ENCODE measurements at places on chromosomes 11 and 22.

GRCh38 chr11:19379465-19379864, 138.7 kb upstream of the E2F8 start:
- DNase-seq, result no peak

GRCh38 chr11:48116437-48117228, 100.0 kb upstream of the OR4B1 start:
- DNase-seq, result no peak

GRCh38 chr11:44130751-44131150, 35.3 kb downstream of the EXT2 start:
- DNase-seq, result no peak

- DNase-seq, result no peak
Measured at GRCh38 chr11:2945031-2945756, 16.0 kb upstream of the PHLDA2 start.

DNA sequence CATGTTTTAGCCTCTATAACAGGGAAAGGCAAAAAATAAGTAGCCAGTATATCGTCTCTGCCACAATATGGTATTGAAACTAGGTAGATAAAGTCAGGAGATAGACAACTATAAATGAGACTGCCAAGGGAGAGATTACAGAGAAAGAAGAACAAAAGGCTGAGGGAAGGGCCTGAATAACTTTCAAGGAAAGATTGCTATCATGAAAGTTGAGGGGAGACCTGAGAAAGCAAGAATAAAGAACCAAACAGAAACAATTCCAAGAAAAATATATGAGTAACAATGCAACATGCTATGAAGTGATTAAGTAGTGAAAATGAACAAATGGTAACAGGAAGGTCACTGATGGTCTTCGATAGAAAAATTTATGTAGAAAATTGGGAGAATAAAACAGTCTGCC, 690.1 kb downstream of the METTL15 start:
- DNase-seq, result no peak

DNA sequence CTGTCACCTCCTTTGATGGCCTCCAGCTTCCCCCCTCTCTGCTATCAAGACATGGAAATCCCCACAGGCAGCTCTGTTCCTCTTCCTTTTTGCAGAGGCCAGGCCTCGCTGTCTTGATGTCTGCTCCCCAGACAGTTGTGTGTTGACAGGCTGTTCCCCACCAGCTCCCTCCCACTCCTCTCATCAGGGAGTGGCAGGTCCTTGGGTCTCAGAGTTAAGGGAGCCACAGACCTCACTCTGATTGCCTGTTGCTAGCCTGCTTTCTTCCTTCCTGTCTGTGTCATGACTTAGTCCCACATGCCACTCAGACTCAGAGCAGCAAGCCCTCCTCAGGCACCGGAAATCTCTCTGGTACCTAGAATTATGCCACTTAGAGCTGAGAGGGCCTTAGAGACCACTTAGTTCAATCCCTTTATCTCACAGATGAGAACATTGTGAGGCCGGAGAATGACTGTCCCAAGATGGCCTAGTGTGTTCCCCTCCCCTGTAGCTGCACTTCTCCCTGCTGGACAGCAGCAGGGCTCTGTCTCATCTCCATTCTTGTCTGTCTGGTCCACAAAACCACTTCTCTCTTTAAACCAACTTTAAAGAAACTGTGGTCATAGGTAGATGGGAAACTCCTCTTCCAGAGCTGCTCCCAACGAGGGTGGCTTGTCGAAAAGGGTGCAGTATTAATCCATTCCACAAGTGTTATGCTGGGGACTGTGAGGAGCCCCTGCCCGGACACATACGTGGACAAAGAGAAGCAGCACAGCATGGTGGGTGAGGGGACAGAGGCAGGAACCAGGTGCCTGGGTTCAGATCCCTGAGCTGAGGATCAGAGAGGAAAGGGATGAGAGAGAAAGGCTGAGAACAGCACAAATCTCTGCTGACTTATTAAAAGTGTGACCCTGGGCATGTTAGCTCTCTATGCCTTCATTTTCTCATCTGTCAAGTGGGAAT, 4.2 kb downstream of the AMPD3 start:
- no peak for DNase-seq

GRCh38 chr11:4881860-4882500, at the start of gene OR51T1:
OR51T1 (plus strand) TSS chr11:4881900; CDS start chr11:4881900, 0 bp downstream.
- DNase-seq, result no peak

GRCh38 chr22:17120711-17121232, 388 bp downstream of the TMEM121B start:
- DNase-seq, result no peak

- no peak for DNase-seq
Measured at GRCh38 chr11:11336664-11337063, 16.4 kb downstream of the CSNK2A3 start.

GRCh38 chr11:111305162-111305802, 6.9 kb downstream of the POU2AF3 start:
- DNase-seq, result no peak

DNA sequence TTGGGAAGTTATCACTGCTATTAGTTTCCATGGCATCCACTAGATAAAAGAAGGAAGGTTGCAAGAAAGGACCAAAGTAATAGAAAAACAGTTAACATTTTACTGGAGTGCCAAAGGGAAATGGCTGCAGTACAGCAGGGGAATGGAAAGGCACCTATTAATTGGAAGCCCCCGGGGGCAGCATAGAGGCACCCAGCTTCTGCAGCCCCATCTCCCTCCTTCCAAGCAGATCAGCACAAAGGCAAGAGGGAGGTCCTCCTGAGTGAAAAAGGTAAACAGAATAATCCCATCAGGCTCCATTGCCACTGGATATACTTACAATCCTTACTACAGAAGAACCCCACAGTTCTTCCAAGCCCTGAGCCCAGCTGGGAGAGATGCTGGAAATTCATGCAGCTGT, 887.1 kb downstream of the DLG2 start:
- DNase-seq, result no peak

GRCh38 chr22:46076651-46077339, 73.5 kb upstream of the PPARA start:
- DNase-seq, result no peak

- DNase-seq, result peak; percentile 83
Measured at GRCh38 chr22:30649430-30650007, 13.9 kb downstream of the SLC35E4 start.

GRCh38 chr11:90493379-90493778, 270.5 kb upstream of the CHORDC1 start:
- DNase-seq, result no peak

DNA sequence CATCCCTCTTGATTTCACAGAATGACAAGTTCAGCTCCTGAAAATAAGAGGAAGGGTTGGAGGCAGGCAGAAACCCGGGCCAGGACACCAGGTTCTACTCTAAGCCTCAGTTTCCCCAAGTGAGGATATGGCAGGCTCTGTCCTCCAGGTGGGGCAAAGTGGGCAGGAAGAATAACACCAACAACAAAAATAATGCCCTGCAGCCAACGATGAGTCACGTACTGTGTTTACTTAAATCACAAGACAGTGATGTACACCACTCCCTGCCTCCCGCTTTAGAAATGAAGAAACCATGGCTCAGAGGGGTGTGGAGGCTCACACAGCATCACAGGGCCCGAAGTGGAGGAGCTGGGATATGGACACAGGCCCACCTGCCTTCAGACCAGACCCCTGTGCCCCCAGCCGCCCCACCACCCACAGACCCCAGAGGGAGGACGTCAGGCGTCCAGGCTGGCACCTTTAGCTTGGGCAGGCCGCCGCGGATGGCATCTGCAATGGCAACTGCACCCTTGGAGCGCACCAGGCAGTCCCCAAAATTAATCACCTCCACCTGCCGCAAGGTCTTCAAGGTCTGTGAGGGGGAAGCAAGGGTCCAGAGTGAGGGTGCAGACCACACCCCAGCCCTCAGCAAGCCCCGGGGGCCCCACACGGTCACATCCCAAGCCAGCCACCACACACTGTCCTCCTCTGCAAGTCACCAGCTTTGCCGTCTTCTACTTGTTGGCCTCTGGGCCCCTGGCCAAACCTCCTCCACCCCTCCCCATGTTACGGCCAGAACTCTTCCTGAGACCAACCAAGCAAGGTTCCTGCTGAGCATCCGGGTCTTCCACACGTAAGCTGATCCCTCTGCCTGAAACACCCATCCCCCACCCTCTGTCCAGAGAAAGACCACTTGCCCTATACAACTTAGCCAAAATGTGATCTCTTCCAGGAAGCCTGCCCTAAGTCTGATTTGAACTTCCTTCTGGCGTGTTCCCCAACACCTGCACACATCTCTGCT, 15.8 kb upstream of the CHADL start:
- peak; percentile 18 for DNase-seq

DNA sequence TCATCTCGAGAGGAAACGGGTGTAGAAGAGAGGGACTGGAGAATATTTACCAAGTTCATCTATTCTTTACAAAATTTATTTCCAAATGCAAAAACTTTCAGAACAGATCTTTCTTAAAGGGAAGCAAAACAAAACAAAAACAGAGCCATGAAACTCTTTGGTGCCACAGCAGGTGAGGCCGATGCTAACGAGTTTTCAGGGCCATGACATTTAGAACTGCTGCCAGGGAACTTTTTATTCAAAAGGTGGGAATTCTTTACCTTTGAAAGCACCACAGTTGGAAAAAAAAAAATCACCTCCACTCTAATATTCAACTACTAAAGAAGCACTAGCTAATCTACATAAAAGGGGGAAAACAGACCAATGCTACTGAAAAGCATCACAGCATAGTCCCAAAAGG, 230.1 kb downstream of the DCDC1 start:
- DNase-seq, result no peak

DNA sequence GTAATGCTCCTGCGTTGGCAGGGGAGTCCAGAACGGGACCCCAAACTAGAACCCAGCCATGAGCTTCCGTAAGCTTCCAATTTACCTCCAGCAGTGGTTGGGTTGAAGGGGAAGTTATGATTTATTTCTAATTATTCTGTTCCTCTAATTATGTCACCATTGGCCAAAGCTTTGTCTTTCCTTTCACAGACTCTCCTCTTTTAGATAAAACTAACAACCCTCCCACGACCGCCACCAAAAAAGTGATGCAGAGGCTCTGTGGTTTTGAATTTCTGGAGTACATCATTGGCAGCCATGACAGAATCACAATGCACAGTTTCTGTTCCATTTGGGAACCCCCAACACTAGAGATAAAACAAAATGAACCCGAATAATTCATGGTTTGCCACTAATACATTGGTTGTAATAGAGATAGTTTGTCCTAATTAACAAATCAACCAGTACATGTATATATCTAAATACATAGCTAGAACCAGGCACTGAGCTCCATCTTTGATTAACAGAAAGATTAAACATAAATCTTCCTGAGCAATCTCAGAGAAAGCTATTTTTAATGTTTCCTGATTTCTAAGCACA, 64.3 kb downstream of the ETS1 start:
- DNase-seq, result no peak

GRCh38 chr11:34647532-34647931, 26.6 kb downstream of the EHF start:
- DNase-seq, result no peak

Measured in HS-5 (cell line).